ENCODE measurements at places on chromosomes 7 and 10.
A peak's percentile ranks its signal among the peaks of the same experiment; 100 is the strongest.

GRCh38 chr10:85315657-85316056, 987.3 kb downstream of the CCSER2 start:
- DNase-seq = no peak

GRCh38 chr7:95905167-95905566, 132.8 kb downstream of the DYNC1I1 start:
- DNase-seq = no peak

DNA sequence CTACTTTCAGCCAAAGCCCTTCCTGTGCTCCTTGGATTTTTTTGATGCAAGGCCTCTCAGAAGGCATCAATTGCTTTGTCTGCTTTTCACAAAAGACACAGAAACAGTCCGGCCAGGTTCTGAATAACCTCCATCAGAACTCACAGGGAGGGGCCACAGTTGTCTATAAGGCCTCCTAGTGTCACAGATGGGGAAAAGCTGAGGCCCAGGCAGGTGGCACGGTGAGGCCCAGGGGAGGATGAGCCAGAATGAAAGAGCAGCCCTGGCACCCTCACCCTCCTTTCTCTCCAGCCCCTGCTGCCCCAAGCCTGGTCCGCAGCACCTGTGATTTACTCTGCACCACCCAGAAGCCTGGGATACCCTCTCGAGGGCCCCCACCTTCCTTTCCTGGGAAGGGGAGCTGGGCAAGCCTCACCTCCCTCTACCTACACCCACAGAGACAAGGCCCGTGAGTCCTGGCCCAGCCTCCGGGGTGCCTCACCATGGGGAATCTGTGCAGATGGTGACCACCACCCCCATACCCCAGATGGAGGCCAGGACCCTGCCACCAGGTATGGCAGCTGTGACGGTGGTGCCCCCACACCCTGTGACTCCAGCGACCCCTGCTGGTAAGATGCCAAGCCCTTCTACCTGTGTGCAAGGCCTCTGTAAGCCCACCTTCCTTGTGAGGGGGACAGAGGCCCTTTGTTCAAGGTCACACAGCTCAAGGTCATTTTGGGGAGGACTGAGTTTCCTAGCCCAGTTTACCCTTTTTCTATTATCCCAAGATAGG, 26.2 kb upstream of the ZNF467 start:
- DNase-seq = peak; percentile 24

- DNase-seq = no peak
Measured at GRCh38 chr7:3432911-3433310, 131.9 kb downstream of the SDK1 start.

- DNase-seq = no peak
Measured at GRCh38 chr10:75180592-75180991, 30.0 kb upstream of the VDAC2 start.

GRCh38 chr10:75617485-75618155, 186.2 kb downstream of the LRMDA start:
- no peak for DNase-seq

GRCh38 chr7:55056577-55057480, 38.0 kb downstream of the EGFR start:
- no peak for DNase-seq

DNA sequence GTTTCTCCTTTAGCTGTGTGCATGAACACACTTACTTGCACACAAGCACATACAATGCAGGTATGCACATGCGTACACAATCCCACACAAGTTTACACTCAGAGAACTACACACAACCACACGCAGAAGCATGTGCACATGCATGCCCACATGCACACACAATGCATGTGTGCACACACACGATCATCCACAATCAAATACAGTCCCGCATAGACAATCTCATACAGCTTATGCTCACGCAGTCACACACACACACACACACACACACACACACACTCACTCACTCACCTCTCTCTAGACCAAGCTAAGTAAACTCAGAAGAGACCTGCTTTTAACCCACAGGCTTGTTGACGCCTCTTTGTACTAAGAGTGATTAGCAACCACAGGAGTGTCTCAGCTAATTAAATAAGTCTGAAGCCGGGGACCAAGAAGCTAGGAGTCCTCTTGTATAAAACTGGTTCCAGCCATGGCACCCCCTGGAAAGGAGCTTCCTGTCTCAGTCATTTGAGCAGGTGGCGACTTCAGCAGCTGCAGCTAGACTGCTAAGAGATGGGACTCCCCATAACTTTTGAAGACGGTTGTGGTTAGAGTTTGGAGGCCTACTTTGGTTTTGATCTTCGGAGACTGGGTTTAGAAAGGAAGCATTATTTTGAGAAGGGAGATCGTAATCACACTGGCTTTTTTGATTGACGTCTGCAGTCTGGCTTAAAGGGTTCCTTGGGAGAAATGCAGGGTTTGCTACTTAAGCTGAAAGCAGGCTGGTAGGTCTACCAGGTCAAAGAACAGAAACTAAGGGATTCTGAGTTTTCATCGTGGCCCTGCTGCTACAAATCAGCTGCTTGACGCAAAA, 82.3 kb upstream of the ADRB1 start:
- DNase-seq = peak; percentile 24

DNA sequence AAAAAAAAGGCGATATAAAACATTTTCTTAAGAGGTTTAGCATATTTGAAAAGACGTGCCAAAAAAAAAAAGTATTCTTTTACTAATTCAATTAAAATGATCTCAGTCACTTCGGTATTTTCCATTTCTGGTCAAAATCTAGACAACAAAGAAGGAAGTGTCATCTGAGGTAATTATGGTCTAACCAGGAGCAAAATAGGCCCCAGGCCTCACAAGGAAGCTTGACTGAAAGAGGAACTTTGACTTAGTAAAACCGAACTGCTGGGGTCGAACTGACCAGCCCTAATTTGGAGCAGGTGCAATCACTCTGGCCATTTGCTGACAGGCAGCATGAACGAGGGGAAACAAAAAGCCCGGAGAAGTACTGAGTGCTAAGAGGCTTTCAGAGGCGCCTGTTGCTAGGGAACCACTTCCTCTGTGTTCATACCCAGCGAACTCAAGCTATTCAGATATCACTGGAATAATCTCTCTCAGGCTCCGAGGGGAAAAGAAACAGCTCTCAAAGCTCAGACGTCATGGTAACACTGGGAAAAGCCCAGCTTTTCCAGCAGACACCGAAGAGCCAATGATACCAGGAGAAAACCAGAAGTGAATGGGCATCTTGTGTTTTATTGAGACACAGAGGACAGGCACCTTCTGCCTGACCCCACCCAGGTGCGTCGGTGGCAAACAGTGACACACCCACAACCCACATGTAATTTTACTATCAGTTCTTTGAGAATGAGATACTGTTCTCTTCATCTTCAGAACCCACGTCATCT, 126.5 kb downstream of the FAM107B start:
- peak; percentile 51 for DNase-seq

DNA sequence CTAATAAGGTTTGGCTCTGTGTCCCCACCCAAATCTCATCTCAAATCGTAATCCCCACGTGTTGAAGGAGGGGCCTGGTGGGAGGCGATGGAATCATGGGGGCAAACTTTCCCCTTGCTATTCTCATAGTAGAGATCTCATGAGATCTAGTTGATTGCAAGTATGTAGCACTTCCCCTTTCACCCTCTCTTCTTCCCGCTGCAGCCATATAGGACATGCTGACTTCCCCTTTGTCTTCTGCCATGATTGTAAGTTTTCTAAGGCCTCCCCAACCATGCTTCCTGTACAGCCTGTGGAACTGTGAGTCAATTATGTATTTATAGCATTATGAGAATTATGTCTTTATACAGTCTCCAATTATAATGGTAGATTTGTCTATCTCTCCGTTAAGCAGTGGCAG, 594.5 kb downstream of the ACTR3B start:
- no peak for DNase-seq

- DNase-seq = no peak
Measured at GRCh38 chr10:111370101-111370500, 293.3 kb downstream of the ADRA2A start.

GRCh38 chr7:67045496-67045995, 48.9 kb downstream of the TYW1 start:
- no peak for DNase-seq

- DNase-seq = no peak
Measured at GRCh38 chr7:118662266-118662665, 437.8 kb downstream of the ANKRD7 start.

- DNase-seq = no peak
Measured at GRCh38 chr10:48478469-48478868, 126.4 kb downstream of the ARHGAP22 start.

DNA sequence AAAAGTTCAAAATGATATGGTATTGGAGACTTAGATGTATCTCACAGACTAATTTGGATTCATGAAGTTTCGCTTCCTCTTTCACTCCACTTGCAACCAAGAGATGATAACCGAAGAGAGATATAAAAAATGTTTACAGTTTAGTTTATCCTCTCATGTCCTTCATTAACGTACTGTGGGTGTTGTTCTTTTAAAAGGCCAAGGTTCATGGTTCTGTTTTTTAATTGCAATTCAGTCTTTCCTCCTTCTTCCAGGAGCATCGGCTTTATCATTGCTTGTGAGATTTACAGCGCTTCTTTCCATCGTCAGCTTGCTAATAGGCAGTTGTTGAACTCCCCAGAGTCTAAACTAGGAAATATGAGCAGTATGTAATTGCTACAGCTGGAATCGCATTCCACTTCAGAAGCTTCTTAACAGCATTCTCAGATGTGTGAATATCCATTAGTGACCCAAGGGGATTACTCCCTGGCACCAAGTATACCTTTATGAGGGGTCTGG, 75.9 kb upstream of the HGF start:
- no peak for DNase-seq

GRCh38 chr7:45078125-45078681, 10.6 kb downstream of the NACAD start:
- DNase-seq = no peak

DNA sequence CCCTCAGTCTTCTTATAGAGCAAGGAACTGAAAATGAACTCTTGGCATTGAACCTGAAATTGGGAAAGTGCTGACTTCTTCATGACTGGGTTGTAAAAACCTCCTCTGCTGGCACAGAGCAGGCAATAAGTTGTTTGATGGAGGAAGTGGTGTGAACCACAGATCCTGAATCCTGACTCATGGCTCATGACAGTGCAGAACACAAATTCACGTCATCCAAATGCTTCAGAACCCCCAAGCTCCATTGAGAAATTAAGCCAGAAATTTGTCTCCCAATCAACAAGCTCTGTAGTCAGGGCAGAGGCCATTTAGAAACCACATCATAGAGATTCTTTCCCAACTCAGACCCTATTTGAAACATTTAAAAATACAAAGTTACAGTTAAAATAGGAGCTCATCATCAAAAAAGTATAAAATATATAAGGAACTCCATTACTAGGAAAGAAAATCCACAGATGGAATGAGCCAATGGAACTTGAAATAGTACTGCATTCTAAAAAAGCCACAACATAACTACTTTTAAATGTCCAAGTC, 10.3 kb upstream of the STK17A start:
- no peak for DNase-seq

- DNase-seq = no peak
Measured at GRCh38 chr7:116573541-116573940, 48.7 kb downstream of the CAV1 start.

DNA sequence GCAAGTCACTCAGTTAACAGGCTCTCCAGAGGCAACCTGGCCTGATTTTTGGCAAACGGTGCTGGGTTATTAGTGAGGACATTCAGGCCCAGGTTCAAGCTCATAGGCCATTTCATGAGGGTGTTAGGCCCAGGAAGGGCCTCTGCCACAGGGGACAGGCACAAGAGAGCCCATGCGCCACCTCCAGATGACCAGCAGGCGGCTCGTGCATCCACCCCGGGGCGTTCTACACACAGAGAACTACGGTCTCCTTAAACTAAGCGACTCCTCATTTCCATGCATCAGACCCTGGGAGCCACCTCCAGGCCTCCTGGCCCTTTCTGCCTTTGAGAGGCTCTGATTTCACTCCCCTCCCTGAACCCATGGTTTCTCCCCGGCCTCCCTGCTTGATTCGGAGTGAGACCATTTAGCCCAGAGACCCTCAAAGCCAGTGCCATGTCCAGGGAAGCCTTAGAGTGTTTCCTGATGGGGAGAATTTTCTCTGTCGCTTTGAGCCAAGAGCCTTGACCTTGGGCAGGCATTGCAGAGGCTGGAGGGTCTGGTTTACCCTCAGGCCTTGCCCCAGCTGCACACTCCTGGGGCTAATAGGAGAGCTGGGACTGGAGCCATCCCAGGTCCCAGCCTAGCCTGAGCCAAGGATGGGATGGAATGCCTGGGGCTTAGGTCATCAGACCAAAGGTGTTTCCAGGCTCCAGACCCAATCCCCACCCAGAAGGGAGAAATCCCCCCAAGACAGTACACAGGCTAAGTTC, 188.0 kb downstream of the GRID1 start:
- DNase-seq = no peak

DNA sequence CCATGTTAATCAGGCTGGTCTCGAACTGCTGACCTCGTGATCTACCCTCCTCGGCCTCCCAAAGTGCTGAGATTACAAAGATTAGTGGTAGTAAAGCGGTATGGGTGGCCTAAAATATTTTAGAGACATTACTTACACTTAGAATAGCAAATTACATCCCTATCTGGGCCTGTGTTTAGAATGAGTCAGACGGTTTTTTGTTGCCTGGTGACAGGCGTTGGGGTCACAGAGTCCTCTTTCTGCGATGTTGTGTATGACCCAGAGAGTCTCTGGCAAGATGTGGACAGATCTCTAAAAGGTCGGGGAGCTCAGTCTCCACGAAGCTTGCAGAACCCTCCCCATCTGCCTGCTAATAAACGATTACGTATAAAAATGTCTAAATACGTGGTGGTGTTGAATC, 39.6 kb upstream of the PRKCQ start:
- no peak for DNase-seq

GRCh38 chr10:54667136-54667535, 133.9 kb downstream of the PCDH15 start:
- no peak for DNase-seq

- DNase-seq = no peak
Measured at GRCh38 chr10:6743291-6743849, 163.3 kb upstream of the PRKCQ start.

GRCh38 chr7:100951172-100951571, 1.8 kb downstream of the MUC3A start:
- DNase-seq = no peak

GRCh38 chr10:31536302-31536701, 217.3 kb downstream of the ZEB1 start:
- no peak for DNase-seq

- DNase-seq = no peak
Measured at GRCh38 chr7:46165276-46165675, 244.2 kb upstream of the IGFBP3 start.

GRCh38 chr7:95623788-95624187, 27.5 kb upstream of the PDK4 start:
- no peak for DNase-seq

GRCh38 chr7:116548506-116548905, 23.7 kb downstream of the CAV1 start:
- DNase-seq = no peak
